Cardiac septum (tissue), 1 donor: ENCODE measurements at places on chromosomes 3 and 15. TPM values are rescaled to one million over a fixed set of nuclear protein-coding genes. Genes with fewer than 3 reads are reported as not detected.

DNA sequence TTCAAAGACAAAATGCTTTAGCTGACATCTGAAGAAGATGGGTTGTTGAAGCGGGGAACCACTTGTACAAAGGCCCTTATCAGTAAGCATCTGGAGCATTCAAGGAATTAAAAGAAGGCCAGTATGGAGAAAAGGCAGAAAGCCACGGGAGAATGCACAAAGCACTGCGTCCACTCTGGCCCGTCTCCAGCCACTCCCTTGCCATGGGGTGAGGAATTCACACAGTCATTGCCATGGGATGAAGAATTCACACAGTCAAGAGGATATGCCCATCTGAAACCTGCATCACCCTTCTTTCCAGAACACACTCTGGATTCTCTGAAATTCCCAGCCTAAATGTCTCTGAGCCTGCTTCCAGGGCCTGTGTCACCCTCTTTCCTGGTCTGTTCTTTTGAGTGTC, 26.7 kb upstream of the STAG1 start:
- no peak for DNase-seq

GRCh38 chr15:76334438-76335306, 1.9 kb upstream of the ISL2 start:
- DNase-seq, result no peak

GRCh38 chr3:170321321-170322034, 36.0 kb upstream of the SKIL start:
- peak; percentile 80 for DNase-seq

DNA sequence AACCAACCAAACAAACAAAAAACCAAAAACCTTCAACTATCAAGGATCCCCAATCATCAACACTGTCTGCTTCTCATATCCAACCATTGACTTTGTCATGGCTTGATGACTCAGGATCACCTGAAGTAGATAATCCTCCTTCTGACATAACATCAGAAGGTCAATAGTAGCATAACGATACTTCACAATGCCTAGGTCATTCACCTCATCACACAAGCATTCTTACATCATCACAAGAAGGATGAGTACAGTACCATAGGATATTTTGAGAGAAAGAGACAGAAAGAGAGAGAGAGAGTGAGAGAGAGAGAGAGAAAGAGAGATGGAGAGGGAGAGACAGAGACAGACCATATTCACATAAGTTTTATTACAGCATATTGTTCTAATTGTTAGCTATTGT, 42.1 kb downstream of the SPATA16 start:
- no peak for DNase-seq

- DNase-seq, result peak; percentile 72
Observed at GRCh38 chr15:77830051-77830468, 197.3 kb upstream of the LINGO1 start.

IQCF5 gene
- not detected for total RNA-seq

- DNase-seq, result no peak
Observed at GRCh38 chr3:180595559-180595935, 6.4 kb upstream of the TTC14 start.

DNA sequence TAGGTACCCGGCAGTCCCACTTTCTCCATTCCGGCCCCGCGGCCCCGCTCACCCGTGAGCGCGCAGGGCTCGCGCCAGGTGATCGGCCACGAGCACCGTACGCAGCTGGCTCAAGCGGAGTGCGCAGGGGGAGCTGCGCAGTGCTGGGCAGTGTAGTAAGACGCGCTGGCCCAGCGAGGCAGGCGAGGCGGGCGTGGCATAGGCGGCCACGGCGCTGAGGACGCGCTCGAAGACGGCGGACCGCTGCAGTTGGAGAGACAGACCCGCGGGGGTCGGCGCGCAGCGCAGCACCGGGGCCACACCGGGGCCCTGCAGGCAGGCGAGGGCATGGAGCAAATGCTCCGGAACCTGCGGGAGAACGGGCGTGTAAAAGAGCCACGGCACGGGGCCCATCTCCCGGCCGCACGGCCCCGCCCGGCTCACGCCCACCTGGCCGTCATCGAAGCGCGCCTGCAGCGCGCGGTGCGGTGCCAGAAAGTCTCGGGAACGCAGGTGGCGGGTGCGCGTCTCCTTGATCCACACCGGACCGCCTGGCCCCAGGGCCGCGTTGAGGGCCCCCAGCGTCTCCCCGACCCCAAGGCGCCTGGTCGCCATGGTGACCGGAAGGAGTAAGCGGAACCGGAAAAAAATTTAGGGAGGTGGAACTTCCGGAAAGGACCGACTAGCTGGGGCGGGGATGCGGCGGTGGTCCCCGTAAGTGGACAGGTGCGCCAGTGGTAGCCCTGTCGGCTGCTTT, at the start of gene DALRD3:
TSS of gene DALRD3 (minus strand) at position 610 of the 736 bp plus-strand sequence. CDS start at position 594, 16 bp downstream.
- peak; percentile 85 for DNase-seq

NDUFAF3 gene
- 140 TPM for total RNA-seq

- no peak for DNase-seq
Observed at GRCh38 chr3:197261164-197261509, 37.3 kb downstream of the DLG1 start.

- no peak for DNase-seq
Observed at GRCh38 chr15:87523516-87523915, 733.0 kb downstream of the NTRK3 start.

- no peak for DNase-seq
Observed at GRCh38 chr3:123881771-123882170, 2.4 kb downstream of the MYLK start.

GXYLT2 gene
- total RNA-seq, result 14.6 TPM
